ENCODE measurements at places on chromosomes 12 and 14.

DNA sequence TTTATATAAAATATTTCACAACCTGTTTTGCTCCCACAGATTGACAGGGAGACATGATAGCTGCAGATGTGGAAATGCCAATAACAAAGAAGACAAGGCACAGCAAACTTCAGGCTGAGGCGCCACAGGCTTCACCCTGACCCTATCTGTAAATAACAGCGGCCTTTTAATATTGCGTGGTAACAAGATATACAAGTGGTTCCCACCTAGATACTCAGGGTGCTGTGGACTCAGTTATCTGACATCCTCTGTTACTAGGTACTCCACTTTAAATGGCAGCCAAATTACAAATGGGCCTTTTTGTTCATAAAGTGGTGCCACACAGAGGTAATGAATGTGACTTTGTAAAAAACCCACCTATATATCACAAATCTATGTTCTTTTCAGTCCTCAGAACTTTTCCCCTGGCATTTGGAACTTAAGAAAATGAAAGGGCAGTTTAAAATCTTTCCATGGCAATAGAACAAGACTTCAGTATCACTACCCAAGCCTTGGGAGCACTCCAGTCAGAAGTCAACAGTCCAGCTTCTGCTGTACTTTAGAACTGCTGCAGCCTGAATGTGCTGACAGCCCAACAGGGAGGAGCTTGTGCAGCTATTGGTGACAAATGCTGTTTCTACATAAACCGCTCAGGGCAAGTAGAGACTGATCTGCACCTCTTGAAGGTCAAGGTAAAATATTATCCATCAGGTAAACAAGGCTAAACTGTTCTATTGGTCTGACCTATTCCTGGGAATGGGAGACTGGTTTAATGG, 86.2 kb upstream of the DCD start:
- DNase-seq, result no peak

DNA sequence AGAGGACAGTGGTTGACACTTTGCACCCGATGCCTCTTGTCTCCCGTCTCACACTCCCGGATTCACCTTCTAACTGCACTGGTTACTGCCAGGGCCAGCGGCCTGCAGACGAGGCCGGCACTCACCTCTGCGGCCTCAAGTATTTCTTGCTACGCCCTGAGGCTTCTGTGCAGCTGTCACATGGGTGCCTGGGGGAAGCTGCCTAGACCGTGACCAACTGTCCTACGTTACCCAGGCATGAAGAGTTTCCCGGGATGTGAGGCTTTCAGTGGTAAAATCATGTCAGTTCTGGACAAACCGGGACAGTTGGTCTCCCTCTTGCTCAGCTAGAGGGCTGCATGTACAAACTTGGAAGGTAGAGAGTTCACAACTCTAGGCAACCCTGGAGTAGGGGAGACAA, 274.5 kb downstream of the GLT1D1 start:
- no peak for DNase-seq

DNA sequence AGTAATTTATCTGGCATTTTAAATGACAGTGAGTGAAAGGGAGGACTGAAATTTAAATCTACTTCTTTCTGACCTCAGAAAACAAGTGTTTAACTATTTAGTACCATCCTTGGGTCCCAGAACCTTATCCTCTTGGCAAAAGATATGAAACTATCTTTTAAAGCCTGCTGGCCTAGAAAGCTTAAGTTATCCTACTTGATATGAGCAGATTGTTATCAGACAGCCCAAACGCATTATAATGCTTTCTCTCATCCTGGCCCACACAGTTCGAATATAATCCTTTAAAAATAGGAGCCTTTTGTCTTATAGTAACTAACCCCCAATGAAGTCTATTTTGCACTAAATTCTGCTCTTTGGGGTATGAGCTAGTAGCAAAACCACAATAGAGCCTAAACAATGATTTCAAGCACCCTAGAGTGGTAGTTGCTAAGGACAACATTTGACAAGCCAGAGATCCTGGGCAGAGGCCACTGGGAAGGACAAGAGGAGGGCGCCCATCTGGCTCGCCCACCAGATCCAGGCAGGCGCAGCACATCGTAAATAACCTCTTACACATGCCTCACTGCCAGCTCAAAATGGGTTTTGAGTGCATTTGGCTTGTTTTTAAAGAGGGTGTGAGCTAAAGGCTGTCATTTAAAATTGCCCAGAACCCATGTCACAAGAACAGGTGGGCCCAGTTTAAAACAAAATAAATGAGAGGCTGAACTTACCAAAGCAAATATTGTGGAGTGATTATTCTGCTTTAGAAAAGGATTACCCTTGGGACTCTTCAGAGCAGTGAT, 37.7 kb upstream of the CRY1 start:
- DNase-seq, result no peak

GRCh38 chr14:51867741-51868140, 7.3 kb downstream of the GNG2 start:
- no peak for DNase-seq

GRCh38 chr14:20707622-20708021, 19.1 kb downstream of the ANG start:
- no peak for DNase-seq

DNA sequence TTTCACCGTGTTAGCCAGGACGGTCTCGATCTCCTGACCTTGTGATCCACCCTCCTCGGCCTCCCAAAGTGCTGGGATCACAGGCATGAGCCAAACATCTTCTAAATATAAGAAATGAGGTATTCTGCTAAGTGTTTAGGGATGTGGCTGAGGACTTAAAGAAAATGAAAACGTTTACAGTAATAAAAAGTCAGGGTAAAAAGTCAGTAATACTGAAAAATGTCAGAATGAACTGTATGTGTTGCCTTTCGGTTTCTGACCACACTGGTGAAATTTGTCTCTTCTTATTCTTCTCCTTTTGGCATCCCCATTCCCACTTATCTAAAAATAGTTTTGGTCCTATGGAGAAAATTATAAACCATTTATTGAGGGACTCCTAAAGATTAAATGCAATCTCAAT, 20.5 kb downstream of the TMEM116 start:
- DNase-seq, result no peak

- DNase-seq, result peak; percentile 53
These were observed 206.9 kb downstream of the TMEM132D start for GRCh38 chr12:129696926-129697325.

GRCh38 chr14:80465546-80466220, 254.4 kb upstream of the DIO2 start:
- DNase-seq, result no peak

- no peak for DNase-seq
These were observed 42.5 kb upstream of the CATSPERB start for GRCh38 chr14:91774140-91775096.

GRCh38 chr12:50006280-50006679, 19.0 kb downstream of the RACGAP1 start:
- no peak for DNase-seq

DNA sequence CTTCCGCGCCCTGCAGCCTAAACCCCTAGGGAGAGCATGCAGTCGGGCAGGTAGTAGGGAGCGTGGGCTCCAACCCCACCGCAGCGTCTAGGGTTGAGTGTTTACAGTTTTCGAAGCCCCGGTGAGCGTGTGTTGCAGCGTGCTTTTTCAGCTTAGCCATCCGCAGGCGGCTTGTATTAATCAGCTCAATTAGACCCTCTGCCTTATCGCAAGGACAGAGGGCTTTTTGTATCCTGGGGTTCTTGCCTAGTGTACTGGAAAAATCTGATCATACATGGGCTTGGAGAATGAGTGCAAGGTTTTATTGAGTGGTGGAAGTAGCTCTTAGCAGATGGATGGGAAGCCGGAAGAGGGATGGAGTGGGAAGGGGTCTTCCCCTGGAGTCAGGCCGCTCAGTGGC, 44.4 kb upstream of the GNG2 start:
- no peak for DNase-seq

All from amniotic stem cell (primary cell).